Dermis microvascular lymphatic vessel endothelial cell (primary cell): ENCODE measurements at places on chromosomes 16 and 17.

DNA sequence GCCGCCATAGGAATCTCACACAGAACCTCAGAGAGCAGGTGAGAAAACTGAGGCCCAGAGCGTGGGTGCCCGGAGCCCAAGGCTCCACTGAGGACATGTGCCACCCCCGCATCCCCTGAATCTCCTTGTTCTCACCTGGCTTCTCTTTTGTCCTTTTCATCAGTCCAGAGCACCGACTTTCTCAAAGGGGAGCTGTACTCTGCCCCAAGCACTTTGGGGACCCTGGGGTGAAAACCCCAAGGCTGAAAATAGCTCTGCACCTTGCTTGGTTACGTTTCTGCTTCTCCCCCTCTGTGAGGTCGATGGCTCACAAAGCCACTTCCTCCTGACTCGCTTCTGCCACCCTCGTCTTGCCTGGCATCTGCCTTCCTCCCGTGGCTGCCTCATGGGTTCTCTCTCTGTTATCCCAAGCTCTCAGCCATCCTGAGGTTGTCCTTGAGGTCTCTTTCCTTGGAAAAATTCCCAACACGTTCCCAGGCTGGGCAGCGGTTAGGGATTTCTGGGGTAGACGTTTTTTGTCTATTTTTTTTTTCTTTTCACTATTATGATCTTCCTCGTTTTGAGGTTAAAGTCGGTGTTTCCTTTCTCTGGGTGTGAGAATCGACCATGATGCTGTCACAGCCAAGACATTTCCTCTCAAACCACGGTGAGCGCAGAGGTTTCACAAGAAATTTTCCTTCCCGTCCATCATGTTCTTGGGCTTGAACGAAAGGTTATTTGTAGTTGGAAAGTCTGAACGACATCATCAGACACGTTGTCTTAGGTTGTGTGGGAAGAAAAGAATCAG is 37.2 kb downstream of the IRF8 start:
- no peak for DNase-seq

GRCh38 chr17:27982688-27983087 is 59.8 kb upstream of the NLK start:
- DNase-seq, result no peak

- no peak for DNase-seq
These were observed 83.7 kb upstream of the CRHR1 start for GRCh38 chr17:45700171-45701090.

GRCh38 chr17:38739305-38739704 is 8.8 kb downstream of the PCGF2 start:
- DNase-seq, result no peak

DNA sequence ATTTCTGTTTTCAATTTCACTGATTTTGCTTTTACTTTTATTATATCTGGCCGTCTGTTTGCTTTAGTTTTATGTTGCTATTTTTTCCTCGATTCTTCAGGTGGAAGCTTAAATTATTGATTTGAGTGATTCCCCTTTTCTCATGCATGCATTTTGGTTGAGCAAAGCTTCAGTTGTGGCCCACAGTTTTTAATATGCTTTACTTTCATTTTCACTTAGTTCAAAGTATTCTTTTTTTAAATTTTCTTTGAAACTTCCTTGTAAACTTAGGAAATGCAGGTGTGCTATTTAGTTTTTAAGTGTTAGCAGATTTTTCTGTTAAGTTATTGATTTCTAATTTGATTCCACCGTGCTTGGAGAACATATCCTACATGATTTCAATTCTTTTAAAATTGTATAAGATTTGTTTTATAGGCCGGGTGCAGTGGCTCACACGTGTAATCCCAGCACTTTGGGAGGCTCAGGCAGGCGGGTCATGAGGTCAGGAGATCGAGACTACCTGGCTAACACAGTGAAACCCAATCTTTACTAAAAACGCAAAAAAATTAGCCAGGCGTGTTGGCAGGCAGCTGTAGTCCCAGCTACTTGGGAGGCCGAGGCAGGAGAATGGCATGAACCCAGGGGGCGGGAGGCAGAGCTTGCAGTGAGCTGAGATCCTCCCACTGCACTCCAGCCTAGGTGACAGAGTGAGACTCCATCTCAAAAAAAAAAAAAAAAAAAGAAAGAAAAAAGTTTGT is 531.2 kb downstream of the KIF2B start:
- DNase-seq, result no peak

- no peak for DNase-seq
These were observed 76.6 kb downstream of the STX8 start for GRCh38 chr17:9499041-9499440.
